DMS 273 treated with DMSO at 0.1 percent for 48 hours (cell line): ENCODE measurements at places on chromosomes 2 and 18.

DNA sequence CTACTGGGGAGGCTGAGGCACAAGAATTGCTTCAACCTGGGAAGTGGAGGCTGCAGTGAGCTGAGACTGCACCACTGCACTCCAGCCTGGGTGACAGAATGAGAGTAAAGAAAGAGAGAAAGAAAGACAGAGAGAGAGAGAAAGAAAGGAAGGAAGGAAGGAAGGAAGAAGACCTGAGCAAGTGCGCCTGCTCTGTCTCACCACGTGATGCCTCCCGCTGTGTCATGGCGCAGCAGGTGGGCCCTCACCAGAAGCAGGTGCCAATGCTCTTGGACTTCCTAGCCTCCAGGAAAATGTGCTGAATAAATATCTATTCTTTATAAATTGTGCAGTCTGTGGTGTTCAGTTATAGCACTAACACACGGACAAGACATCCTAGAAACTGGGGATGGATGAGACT is 270.0 kb downstream of the CYP26B1 start:
- DNase-seq, result no peak

DNA sequence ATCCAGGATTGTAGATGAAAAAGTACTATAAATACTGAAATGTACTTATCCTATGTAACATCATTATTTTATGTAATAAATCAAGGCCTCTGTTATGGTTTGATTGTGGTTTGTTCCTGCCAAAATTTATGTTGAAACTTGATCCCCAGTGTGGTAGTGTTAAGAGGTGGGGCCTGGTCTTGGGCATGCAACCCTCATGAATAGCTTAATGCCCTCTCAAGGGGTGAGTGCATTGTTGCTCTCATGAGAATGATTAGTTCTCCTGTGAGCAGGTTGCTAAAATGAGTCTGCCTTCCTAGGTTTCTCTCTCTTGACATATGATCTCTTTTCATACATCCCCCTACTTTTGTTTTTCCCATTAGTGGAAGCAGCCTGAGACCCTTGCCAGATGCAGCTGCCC is 915.4 kb downstream of the TSN start:
- DNase-seq, result no peak

GRCh38 chr18:13544953-13545352 is 181.4 kb downstream of the FAM210A start:
- no peak for DNase-seq

- no peak for DNase-seq
Observed at GRCh38 chr18:811182-811891, 705 bp downstream of the YES1 start.

DNA sequence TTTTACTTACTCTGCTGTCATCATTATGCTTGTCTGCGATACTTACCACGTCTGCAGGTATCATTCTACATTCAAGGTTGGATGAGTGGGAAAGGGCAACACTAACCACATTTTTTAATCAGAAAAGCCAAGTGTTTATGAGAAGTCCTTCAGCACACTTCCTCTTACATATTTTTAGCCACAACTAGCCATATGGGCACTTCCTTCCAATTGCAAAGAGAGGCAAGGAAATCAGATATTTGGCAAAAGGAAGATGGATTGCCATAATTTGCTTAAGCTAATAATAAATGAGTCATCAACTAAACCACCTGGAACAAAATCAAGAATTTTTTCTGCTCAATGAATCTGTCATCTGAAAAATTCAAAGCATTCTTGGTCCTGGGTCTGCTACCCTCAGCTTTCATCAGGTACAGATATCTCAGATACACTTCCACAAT is 16.7 kb upstream of the MRO start:
- no peak for DNase-seq

DNA sequence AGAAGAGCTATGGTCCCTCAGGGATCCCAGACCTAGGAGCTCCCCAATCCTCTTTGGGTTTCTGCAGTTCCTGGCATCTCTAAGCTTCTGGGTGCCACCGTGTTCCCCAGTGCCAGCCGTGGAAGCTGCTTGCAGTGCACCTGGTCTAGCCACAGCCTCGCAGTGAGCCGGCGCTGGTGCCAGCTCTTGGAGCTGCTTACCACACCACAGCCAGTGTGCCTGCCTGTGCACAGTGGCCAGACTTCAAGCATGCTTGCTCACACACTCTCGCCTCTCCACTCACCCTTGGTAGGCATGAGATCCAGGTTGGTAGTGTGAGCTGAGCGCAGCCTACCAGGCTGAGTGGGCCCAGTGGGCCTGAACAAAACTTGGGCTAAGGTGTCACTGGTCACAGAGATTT is 971.9 kb downstream of the DCDC2C start:
- DNase-seq, result no peak

DNA sequence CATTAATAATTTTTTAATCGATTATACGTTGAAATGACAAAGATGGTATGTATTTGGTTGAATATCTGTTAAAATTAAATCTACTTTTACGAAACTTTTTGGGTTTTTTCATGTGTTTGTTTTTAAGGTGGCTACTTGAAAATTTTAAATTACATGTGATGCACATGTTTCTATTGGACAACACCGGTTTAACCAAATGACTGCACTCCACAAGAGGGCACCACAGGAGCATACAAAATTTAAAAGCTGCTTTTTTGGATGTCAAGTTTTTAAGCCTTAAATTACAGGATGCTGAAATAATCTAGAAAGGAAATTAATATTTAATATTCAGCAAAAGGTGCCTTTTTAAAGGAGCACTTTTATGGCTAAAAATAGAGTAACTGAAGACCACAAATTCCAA is 98.7 kb downstream of the ACVR1 start:
- peak; percentile 13 for DNase-seq

DNA sequence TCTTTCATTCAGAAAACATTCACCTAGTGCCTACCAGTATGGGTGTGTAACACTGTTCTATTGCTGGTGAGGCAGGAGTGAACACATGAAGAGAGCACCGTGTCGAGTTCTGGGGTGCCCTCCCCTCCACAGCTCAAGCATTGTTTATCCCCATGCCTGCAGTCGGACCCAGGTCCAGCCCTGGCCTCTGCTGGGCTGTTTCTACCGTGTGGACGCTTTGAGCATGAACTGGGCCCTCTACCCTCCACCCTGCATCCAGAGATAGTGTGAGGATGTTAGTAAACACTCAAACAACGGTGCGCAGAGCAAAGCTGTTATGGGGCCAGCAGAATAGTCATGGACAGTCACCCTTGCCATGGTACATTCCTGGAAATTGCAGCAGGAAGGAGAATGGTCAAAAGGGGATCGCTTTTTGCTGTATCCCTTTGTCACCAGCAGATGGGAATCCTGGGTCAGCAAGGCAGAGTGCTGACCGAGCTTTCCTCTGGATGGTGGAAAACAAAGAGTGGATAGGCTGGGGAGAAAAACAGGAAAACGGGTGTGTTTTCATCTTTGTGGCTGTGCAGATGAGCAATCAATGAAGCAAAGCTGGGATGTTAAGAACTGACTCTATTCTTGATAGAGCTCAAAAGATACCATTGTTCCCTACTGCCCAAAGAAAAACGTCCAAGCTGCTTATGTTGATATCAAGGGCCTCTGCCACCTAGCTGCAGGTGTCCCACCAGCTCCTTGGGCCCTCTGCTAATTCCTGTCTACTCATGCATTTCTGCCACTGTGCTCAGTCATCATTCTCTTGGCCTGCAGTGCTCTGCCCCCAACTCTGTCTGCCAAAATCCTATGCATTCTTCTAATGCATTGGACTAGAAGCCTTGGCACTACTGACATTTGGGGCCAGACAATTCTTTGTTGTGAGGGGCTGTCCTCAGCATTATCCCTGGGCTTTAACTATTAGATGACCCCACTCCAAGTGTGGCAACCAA is 38.7 kb downstream of the REEP1 start:
- no peak for DNase-seq

DNA sequence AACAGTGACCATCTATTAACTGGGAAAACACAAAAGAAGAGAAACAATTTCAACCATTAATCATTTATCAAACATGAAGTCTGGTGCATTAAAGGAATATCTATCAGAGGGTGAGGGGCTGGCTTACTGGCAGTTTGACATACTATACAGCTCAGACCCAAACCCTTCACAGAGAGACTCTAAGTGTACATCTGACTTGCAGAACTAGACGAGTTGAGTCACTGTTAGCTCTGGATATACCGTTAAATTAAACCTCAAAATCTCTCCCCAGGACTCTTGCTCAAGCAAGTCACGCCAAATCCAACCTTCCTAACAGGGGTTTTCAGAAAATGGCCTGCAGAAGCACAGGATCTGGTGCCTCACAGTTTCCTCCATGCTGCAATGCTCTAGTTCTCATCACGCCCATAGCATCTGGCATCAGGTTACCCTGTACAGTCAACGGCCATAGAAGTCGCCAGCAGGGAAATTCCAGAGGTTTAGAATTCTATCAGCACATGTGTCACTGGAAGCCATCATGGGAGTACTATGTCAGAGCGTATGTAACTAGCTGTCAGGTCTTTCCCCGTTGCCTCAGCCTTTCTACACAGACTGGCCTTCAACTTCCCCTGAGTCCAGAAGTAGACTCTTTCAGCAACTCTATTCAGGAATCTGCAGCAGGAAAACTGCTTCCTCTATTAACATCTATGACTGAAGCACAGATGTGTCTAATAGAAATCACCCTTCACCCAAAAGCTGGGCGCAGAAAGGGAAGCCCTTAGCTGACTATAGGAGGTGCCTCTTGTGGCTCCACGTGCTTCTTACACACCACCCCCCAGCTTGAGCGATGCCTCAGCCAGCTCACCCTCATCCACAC is 9.3 kb downstream of the TGOLN2 start:
- no peak for DNase-seq

- no peak for DNase-seq
Observed at GRCh38 chr2:37796481-37796880, 125.0 kb upstream of the CDC42EP3 start.

GRCh38 chr2:190973726-190974628 is 40.0 kb downstream of the STAT1 start:
- no peak for DNase-seq

DNA sequence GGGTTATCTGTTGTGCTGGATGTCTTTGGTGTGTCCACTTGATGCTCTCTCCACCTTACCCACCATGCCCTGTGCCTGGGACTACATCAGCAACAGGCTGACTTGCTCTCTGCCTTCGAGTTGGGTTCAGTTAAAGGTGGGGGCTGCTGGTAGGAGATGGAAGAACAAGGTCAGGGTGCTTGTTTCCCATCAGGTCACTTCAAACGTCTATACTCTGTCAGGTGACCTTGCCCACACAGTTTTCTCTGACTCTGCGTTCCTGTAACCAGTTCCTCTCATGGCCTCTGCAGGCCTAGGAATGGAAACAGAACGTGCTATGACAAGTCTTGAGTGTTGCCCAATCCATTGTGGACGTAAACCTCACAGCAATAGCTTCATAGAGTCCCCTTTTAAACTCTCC is 38.4 kb upstream of the PAPOLG start:
- DNase-seq, result no peak

DNA sequence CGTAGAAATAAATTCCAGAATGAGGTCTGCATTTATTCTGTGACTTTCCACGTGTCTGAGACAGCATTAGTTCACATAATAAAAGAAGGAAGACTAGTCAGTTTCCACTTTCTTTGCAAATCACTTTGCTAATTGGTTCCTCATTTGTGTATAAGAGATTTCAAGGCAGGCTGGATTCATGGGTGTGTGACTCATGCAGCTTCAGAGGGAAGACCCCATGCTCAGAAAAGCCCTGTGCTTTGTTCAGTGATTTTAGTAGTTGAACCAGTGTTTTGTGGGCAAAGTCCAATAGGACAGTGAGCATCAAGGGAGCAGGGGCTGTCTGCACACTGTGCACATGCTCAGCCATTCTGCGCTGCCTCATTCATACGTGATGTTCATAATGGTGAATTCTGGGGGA is 297.8 kb downstream of the DLGAP1 start:
- DNase-seq, result no peak

DNA sequence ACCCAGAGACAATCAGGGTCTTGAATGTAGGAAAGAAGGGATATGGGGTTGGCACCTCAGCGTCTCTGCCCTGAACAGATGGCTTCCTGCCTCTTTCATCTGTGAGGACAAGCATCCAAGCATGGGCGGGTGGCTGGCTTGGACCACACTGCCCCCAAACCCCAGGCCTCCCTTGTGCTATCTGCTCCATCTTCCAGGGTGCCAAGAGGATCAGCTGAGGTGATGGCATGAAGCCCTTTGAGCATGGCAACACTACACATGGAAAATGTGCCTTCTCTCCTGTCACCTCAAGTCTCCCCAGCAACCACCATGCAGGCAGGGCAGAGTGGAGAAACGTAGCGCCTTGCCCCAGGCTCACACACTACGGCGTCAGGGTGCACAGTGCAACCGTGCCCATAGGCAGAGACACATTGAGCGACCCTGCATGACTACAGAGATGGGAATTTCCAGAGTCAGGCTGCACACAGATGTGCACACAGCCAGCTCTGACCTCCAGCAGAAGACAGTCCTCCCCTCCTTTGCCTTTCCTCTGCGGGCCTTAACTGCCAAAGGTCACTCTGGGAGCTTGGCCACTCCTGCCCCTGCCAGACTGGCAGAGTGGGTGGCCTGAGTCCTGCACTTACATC is 1.5 kb downstream of the KCNIP3 start:
- no peak for DNase-seq

- DNase-seq, result no peak
Observed at GRCh38 chr2:197201874-197202273, 108.7 kb downstream of the ANKRD44 start.

DNA sequence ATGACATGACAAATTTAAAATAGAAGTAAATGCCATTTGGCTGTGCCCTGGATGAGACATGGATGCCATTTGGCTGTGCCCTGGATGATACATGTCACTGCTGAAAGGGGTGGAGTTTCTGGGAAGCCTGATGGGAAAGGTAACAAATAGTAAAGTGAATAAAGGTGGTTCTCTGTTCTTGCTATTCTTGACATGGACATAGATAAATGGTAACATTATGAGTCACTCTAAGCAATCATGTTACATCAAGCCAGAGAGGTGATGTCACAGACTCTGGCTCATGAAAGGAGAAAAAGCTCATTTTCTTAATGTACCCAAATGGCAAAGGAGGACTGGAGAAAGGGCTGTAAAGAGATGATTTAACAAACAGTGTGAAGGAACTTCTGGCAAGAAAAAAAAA is 86.4 kb downstream of the EML6 start:
- no peak for DNase-seq

DNA sequence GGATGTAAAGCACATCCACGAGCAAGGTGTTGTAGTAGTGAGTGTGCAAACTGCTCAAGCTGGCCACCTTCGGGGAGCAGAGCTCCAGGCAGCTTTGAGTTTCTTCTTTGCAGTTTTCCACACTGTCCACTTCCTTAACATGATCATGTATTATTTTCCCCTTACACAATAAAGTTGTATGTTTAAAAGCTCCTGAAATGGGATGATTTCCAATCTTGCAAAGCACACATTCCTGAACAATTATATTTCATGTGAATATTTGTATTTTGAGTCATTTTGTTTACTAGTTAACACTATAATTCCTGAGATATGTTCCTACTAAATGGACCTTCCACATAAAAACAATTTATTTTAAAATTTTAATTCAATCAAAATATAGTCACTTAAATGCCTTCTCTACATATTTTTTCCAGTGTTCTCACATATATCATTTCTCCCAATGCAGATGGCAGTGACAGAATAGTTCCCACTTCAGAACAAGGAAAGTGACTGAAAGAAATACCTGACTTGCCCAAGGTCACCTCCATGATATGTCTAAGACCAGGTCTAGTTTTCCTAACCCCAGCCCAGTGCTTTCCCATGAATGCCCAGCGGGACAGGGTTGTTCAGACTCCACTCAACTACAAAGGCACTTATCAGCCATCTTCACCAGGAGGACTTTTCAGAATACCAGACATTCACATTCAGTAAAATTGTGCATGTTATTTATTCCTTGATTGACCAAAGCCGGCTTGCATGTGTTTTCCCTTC is 5.5 kb downstream of the CYB5A start:
- no peak for DNase-seq
